Activated T-cell treated with anti-CD3 and anti-CD28 coated beads, Interleukin-2, amount 50 U/mL, for 72 hours (primary cell): ENCODE measurements at places on chromosomes 12 and 14. TPM values are rescaled to one million over a fixed set of nuclear protein-coding genes. Genes with fewer than 3 reads are reported as not detected.

MVK gene
- 16.0 TPM for total RNA-seq

OLR1 gene
- not detected for total RNA-seq

CAMKK2 gene
- 25.3 TPM for total RNA-seq

CLEC6A gene
- not detected for total RNA-seq

EID3 gene
- 4.9 TPM for total RNA-seq

AQP5 gene
- total RNA-seq = not detected

SLC39A5 gene
- 1.1 TPM for total RNA-seq
